Kidney epithelial cell (primary cell): ENCODE measurements at places on chromosomes 5 and 9. TPM values are rescaled to one million over a fixed set of nuclear protein-coding genes. Genes with fewer than 3 reads are reported as not detected.

GRCh38 chr5:10648806-10649665 lies 85.2 kb downstream of the ANKRD33B start:
- DNase-seq = no peak

DNA sequence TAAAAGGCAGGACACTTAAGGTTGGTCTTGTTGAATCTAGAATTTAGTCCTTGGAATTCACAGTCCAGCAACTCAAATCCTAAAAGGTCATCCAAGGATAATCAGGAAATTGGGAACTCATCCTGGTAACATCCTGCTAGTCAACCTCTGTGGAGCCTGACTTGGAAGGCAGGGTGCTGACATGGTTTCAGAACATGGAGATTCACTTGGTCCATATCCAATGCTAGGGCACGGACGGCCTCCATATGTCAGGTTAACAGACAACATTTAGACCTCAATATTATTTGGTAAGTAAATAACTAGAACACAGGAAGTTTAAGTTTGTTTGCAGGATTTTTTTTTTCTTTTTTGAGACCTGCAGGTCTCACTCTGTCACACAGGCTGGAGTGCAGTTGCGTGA lies 783 bp upstream of the DNAH5 start:
- DNase-seq = no peak

DNA sequence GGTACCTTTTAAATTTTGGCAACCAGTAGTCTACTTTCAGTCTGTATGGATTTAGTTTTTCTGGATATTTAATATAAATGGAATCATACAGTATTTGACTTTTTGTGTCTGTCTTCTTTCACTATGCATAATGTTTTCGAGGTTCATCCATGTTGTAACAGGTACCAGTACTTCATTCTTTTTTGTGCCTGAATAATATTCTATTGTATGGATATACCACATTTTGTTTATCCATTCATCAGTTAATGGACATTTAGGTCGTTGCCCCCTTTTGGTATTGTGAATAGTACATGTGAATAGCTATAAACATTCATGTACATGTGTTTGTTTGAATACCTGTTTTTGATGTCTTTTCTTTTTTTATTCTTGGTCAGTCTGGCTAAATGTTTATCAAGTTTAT lies 19.1 kb upstream of the TBCA start:
- DNase-seq = no peak

DNA sequence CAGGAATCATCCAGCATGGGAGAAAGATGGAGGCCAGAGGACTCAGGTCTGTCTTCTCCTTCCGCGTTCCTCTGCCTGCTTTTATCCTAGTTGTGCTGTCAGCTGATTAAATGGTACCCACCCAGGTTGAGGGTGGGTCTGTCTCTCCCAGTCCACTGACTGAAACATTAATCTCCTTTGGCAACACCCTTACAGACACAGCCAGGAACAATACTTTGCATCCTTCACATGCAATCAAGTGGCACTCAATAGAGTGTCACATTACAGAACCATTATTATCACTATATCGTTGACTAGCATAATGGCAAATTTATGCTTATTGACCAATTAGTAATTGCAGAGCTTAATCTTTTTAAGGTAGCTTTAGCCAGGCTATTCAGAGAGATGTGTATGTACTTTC lies 64.8 kb downstream of the UNC13B start:
- DNase-seq = no peak

GRCh38 chr5:168601972-168602371 lies 22.8 kb upstream of the PANK3 start:
- DNase-seq = no peak

GRCh38 chr9:6711403-6711802 lies 46.4 kb upstream of the KDM4C start:
- DNase-seq = no peak

DNA sequence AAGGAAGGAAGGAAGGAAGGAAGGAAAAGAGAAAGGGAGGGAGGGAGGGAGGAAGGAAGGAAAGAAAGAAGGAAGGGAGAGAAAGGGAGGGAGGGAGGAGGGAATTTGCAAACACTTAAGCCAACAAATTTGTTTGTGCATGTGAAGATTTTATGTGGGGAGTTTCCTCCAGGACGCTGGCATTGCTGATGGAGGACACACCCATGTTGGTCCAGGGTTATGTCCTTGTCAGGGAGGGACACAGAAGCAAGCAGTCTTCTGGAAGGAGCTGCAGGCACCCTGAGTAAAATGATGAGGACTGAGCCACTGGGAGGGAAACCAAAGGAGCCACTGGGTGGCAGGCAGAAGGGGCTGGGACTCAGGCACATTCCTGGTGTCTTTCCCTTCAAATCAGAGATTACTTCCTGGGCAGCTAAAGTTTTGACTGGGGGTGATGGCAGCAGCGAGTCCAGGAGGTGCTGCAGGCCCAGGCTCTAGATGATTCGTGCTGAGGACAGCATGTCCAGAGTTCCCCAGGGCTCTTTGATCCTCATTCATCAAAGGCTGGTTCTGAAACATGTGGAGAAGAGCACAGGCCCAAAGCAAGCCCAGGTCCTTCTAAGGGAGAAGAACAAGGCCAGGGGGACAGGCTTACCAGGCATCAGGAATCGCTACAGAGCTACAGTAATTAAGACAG lies 109.2 kb downstream of the PAX5 start:
- DNase-seq = no peak

DNA sequence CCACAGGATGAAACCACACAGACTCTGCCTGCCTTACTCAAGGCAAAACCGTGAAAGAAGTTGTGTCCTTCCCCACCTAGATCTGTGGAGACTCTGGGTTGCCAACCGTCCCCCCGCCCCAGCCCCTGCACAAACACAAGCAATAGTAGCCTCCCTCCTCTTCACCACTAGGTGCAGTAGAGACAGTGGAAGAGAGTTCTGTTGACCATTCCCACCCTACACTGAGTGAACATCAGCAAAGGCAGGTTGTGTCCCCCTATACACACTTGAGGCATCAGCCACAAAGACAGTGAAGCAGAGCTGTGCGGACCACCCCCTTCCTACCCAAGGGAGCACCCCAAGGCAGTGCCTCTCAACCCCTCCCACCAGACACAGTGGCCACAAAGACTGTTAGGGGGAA lies 223.7 kb upstream of the NFIL3 start:
- DNase-seq = no peak

The COL27A1 gene
- total RNA-seq = 8.2 and 8.4 TPM in 2 replicates

The SCGB3A2 gene
- total RNA-seq = not detected in 2 replicates

The RNF180 gene
- 11.5 and 16.3 TPM in 2 replicates for total RNA-seq

The INSL4 gene
- not detected in 2 replicates for total RNA-seq

The LECT2 gene
- total RNA-seq = not detected in 2 replicates
